ENCODE measurements at places on chromosomes 2 and 18. TPM values are rescaled to one million over a fixed set of nuclear protein-coding genes. Genes with fewer than 3 reads are reported as not detected.

DNA sequence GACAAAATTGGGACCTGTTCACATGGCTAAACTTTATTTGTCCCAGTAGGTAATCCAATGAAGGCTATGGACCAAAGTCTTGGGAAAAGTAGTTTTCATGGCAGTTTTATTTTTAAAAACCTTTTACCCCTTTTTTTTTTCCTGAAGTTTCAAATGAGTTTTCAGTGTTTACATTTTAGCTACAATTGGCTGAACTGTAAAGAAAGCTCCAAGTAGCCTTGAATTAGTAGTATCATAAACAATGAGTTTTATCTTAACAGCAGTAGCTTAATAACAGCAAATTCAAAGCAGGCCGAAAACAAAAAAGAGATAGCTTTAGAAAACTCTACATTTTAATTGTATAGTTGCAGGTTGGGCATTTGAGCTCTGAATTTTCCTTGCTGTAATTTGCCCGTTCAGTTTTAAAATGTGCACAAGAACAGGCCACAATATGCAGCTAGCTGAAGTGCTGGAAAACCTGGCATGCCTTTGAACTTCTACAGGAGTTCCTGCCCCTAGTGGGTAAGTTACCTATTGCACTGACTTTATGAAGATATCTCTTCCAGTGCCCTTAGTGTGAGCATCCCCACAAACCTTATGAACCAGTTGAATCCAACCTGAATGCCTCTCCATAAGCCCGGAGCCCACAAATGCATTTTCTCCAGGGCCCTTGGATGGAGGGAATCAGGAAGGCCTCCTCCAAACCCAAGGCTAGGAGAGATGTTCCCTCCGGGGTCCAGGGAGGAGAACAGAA lies 106.7 kb downstream of the XRCC5 start:
- DNase-seq: no peak

DNA sequence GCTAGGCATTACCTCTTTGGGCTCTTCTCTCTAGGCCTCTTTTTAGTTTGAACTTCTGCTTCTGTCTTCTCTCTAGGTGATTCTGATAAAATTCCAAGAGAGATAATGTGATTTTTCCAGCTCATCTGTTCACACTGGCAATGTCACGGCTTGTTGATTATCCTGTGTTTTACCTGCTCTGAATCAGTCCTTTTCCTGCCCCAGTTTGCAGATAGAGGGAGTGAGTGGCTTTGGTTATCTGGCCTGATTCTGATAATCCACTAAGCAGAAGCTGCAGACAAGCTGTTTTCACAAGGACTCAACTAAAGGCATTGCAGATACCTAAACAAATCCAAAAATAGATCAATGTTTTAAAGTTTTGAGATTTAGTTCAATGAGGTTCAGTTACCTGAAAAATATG lies 111.9 kb downstream of the DCC start:
- DNase-seq: no peak

DNA sequence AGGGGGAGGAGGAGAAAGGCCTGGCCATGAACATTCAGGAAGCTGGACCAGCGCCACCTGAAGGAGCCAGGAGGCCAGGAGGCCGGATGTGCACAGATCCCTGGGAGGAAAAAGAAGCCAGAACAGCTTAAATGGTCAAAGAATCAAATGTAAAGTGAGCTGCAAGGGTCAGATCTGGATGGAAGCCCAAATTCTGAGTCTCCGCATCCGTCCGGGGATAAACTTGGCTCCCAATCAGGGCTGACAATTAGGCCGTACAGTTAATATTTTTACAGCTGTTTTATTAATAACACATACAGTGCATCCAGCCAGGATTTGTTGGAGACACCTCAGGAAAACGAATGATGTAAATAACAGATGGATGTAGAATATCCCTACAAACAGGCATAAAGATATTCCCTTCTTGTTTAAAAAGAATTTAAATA lies 495.1 kb upstream of the TCF4 start:
- DNase-seq: no peak

- peak; percentile 64 for DNase-seq
Observed at GRCh38 chr2:232838406-232838874, 31.6 kb upstream of the SNORC start.

- peak; percentile 24 for DNase-seq
Observed at GRCh38 chr2:2698182-2699120, 367.4 kb upstream of the MYT1L start.

DNA sequence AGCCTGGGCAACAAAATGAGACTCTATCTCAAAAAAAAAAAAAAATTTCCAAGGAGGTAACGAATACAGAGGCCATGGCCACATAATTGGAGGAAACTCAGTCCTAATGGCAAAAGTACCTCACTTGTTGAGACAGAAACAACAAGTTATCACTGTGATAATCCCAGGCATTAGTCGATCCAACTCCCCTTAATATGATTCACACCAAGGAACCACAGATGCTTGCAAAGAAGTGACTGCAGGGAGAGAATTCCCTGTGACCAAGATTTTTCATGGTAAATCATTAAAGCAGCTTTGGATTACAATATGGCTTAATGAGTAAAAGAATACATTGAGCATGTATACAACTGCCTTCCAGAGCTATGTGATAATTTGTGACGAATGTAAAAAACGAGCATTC lies 80.4 kb upstream of the RNU4ATAC start:
- DNase-seq: no peak

DNA sequence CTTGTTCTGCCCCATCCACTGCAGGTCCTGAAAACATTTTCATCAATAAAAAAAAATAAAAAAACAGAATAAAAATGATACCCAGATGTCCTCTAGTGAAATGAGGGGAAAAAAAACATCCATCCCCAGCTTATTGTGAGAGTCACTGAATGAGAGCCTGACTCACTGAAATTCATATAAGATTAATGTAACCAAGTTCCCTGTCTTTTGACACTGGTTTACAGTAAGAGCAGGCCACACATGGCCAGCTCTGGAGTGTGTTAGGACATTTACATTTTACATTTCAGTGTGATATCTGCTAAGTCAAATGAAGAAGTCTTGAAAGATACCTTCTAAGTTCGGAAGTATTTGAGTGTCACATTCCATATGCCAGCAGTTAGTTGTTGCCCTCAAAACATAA lies 21.1 kb upstream of the IL18R1 start:
- DNase-seq: no peak

- no peak for DNase-seq
Observed at GRCh38 chr2:102975996-102976975, 214.5 kb downstream of the TMEM182 start.

GRCh38 chr18:43642727-43643330 lies 365.5 kb upstream of the SYT4 start:
- DNase-seq: no peak

DNA sequence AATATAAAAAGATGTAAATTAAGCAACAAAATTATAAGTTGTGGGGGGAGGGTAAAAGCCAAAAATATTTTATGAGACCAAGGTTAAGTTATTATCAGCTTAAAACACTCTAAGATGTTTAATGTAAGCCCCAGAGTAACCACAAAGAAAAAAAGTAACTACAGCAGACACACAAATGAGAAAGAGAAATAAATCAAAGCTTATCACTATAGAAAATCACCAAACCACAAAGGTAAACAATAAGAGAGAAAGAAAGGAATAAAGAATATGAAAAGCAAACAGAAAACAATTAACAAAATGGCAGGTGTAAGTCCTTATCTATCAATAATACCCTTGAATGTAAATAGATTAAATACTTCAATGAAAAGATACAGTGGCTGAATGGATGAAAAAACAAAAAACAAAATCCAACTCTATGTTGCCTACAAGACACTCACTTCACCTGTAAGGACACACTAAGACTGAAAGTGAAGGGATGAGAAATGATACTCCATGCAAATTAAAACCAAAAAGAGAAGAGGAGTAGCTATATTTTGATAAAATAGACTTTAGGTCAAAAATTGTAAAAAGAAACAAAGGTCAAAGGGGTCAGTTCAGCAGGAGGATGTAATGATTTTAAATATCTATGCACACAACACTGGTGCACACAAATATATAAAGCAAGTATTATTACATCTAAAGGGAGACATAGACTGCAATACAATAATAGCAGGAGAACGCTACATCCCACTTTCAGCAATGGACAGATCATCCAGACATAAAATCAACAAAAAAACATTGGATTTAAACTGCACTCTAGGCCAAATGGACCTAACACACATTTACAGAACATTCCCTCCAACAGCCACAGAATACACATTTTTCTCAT lies 80.7 kb downstream of the PTPN2 start:
- no peak for DNase-seq

DNA sequence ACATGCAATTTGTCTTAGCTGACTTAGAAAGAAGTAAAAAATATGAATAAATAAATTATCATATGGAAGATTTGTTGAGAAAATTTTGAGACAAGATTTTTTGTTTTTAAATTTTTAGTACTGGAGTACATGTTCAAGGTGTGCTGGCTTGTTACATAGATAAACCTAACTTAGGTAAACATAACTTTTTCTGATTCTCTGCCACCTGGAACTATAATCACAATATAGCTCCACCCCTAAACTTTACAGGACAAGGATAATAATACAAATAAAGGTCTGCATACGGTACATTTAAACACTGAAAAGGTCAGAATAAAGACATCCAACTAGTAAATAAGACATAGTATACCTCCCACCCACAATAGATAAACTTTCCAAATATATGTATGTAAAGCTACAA lies 330.5 kb downstream of the LRRTM4 start:
- no peak for DNase-seq

GRCh38 chr2:66761826-66762225 lies 326.9 kb downstream of the MEIS1 start:
- no peak for DNase-seq

GRCh38 chr2:46290078-46290477 lies 7.1 kb upstream of the EPAS1 start:
- DNase-seq: no peak

- no peak for DNase-seq
Observed at GRCh38 chr2:203650860-203651613, 55.4 kb upstream of the CD28 start.

GRCh38 chr2:199488772-199489400 lies 31.1 kb upstream of the SATB2 start:
- DNase-seq: peak; percentile 54

DNA sequence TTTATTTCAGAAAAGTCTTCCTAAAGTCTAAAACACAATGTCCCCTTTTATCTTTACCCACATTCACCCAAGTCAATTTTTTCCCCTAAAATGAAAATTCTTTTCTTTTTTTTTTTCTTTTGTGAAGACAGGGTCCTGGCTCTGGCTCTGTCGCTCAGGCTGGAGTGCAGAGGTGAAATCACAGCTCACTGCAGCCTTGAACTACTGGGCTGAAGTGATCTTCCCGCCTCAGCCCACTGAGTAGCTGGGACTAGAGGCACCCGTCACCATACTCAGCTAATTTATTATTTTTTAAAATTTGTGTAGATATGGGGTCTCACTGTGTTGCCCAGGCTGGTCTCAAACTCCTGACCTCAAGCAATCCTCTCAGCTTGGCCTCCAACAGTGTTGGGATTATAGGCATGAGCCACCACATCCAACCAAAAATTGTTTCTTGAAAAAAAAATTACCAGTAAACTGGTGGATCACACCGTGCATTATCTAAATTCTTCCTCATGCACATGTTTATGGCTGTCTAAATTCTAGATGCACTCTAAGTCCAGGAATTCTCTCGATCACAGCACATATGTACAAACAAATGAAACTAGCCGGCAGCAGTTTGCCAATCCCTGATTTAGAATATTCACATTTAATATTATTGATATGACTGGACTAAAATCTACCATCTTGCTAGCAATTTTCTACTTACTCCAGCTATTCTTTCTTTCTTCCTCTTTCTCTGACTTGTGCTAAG lies 56.8 kb downstream of the OLA1 start:
- no peak for DNase-seq

DNA sequence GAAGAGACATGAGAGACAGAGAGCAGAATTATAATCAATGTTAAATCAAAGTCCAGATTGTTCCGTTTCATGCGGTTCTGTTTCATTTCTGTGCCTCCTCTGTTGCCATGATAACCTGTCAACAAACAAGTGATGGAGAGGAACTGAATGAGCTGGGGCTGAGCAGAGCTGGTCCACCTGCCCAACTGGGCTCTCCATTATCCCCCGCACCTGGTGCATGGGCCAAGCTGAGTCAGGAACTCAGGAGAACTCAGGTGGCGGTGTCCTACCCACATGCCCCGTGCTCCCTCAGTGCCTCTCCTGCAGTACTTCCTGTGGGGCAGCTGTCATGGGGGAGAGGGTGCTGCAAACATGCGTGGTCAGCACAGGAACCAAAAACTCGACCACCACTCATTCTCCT lies 178.8 kb downstream of the TTC32 start:
- no peak for DNase-seq

GRCh38 chr18:12857991-12858544 lies 26.0 kb downstream of the PTPN2 start:
- no peak for DNase-seq

DNA sequence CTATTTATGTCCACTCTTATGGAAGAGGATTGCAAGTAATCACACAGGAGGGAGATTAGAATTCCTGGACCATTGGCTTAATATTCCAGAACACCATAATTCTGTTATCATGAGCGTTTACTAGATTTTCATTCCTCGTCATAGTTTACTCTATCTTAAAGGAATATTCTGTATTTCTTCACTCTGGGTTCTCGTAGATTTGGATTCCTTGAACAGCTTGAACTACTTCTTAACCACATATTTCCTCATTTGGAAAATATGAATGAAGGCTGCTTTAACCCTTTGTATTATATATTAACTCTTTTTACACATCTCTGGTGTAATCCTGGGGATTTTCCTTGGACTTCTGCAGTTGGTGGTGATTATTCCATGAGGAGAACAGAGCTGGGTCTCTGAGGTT lies 46.3 kb upstream of the CCBE1 start:
- DNase-seq: no peak

GRCh38 chr2:33441235-33441810 lies 35.1 kb upstream of the RASGRP3 start:
- peak; percentile 31 for DNase-seq

DNA sequence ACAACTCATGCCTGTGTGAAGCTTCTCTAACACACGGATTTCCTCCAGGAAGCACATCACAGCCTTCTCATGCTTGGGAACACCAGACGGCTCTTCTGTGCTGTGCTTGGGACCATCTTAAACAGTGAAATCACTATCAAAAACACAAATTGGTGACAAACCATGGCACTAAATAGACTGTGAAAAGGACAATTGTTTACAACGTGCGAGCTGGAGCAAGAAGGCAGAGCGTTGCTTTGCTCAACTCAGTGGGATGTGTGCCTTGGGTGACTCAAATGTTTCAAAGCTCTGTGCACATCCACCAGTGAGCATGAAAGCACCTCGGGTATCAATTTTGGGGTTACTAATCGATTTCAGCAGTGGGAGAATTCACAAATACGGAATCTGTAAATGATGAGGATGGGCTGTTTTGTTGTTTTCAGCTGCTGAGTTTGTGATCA lies 182.4 kb upstream of the ARL4C start:
- DNase-seq: no peak

- no peak for DNase-seq
Observed at GRCh38 chr18:36745219-36745975, 83.4 kb downstream of the TPGS2 start.

- DNase-seq: no peak
Observed at GRCh38 chr2:71609441-71609840, 156.1 kb downstream of the DYSF start.

- no peak for DNase-seq
Observed at GRCh38 chr2:135954020-135954601, 31.3 kb downstream of the DARS1 start.

SPAG16 gene
- 10.7 TPM for total RNA-seq

NXPH2 gene
- not detected for total RNA-seq

GCG gene
- not detected for total RNA-seq

TCF7L1 gene
- not detected for total RNA-seq

ME2 gene
- total RNA-seq: 84.1 TPM

TTC39C gene
- total RNA-seq: 93.0 TPM

ONECUT2 gene
- not detected for total RNA-seq

FZD7 gene
- total RNA-seq: 0.12 TPM

FAM110C gene
- total RNA-seq: 0.21 TPM

Data from activated CD4-positive, alpha-beta T cell treated with anti-CD3 and anti-CD28 coated beads, Interleukin-2, amount 10 ng/mL, durations not matched to agents 7 days and 5 days (primary cell).